IMR-90 (cell line): ENCODE measurements at places on chromosomes 6 and 20. TPM values are rescaled to one million over a fixed set of nuclear protein-coding genes. Genes with fewer than 3 reads are reported as not detected.

Gene SDCBP2
- polyA plus RNA-seq = 1.3 TPM in 2 replicates

Gene SLC32A1
- not detected in 2 replicates for polyA plus RNA-seq

Gene CST4
- polyA plus RNA-seq = not detected in 2 replicates

Gene MATN4
- polyA plus RNA-seq = 0.12 and 0.13 TPM in 2 replicates

Gene TRMT11
- 10.9 and 14.3 TPM in 2 replicates for polyA plus RNA-seq

Gene CALHM5
- polyA plus RNA-seq = 2.8 and 3.3 TPM in 2 replicates

Gene BPIFB1
- polyA plus RNA-seq = not detected in 2 replicates

Gene OR2J1
- polyA plus RNA-seq = not detected in 2 replicates

Gene SNAP91
- polyA plus RNA-seq = not detected in 2 replicates

Gene TRIM10
- polyA plus RNA-seq = not detected in 2 replicates

Gene SPATA25
- 0.36 and 1.0 TPM in 2 replicates for polyA plus RNA-seq

Gene F13A1
- polyA plus RNA-seq = not detected in 2 replicates

Gene TNNC2
- 0.46 and 0.53 TPM in 2 replicates for polyA plus RNA-seq

Gene SALL4
- 0.03 TPM in 1 of 2 replicates, not detected in the other for polyA plus RNA-seq

Gene TPBG
- 71.7 and 75.6 TPM in 2 replicates for polyA plus RNA-seq

Gene CLPSL1
- not detected in 2 replicates for polyA plus RNA-seq

Gene RIMS1
- polyA plus RNA-seq = 0.44 and 0.46 TPM in 2 replicates

Gene CDH4
- 3.5 and 3.7 TPM in 2 replicates for polyA plus RNA-seq

Gene ENPP5
- not detected in 2 replicates for polyA plus RNA-seq

Gene ZSWIM1
- 4.2 and 4.6 TPM in 2 replicates for polyA plus RNA-seq

Gene LST1
- not detected in 2 replicates for polyA plus RNA-seq

Gene ADGB
- not detected in 2 replicates for polyA plus RNA-seq

Gene SRMS
- polyA plus RNA-seq = not detected in 2 replicates

Gene C6orf58
- polyA plus RNA-seq = 0.09 TPM in 1 of 2 replicates, not detected in the other

Gene SSR1
- 110 and 115 TPM in 2 replicates for polyA plus RNA-seq

Gene PKIB
- polyA plus RNA-seq = 5.6 and 6.3 TPM in 2 replicates

Gene SEMG1
- not detected in 2 replicates for polyA plus RNA-seq

Gene FOXC1
- polyA plus RNA-seq = 4.0 and 4.7 TPM in 2 replicates

Gene TULP4
- polyA plus RNA-seq = 7.3 and 8.1 TPM in 2 replicates

Gene SAMD3
- polyA plus RNA-seq = 3.6 and 3.9 TPM in 2 replicates

Gene SUMO4
- polyA plus RNA-seq = not detected in 2 replicates

Gene HMGA1
- 589 and 652 TPM in 2 replicates for polyA plus RNA-seq

Gene SEL1L2
- polyA plus RNA-seq = not detected in 2 replicates

Gene FAM162B
- polyA plus RNA-seq = 2.9 and 4.0 TPM in 2 replicates

Gene PRRT1
- 0.87 and 0.99 TPM in 2 replicates for polyA plus RNA-seq

Gene COQ3
- polyA plus RNA-seq = 7.1 and 8.9 TPM in 2 replicates

Gene FOXQ1
- polyA plus RNA-seq = 0.09 TPM in 1 of 2 replicates, not detected in the other

Gene BTN1A1
- not detected in 2 replicates for polyA plus RNA-seq

Gene GTF2H4
- 29.5 and 30.8 TPM in 2 replicates for polyA plus RNA-seq

Gene BCLAF1
- 33.4 and 34.0 TPM in 2 replicates for polyA plus RNA-seq

Gene SLC16A10
- polyA plus RNA-seq = not detected in 2 replicates

Gene VTA1
- polyA plus RNA-seq = 60.3 and 60.9 TPM in 2 replicates

Gene RBPJL
- polyA plus RNA-seq = not detected in 2 replicates

Gene DEFB115
- polyA plus RNA-seq = not detected in 2 replicates

Gene ZC3H12D
- polyA plus RNA-seq = 0.07 and 0.12 TPM in 2 replicates

Gene ZNF831
- polyA plus RNA-seq = not detected in 2 replicates

Gene OPN5
- not detected in 2 replicates for polyA plus RNA-seq

Gene SRSF3
- polyA plus RNA-seq = 297 and 394 TPM in 2 replicates

Gene CLIC5
- not detected in 2 replicates for polyA plus RNA-seq

Gene NFYA
- polyA plus RNA-seq = 10.9 and 12.3 TPM in 2 replicates

Gene BPIFB4
- polyA plus RNA-seq = not detected in 2 replicates

Gene KCNG1
- 51.4 and 54.6 TPM in 2 replicates for polyA plus RNA-seq

Gene SLA2
- 0.03 TPM in 1 of 2 replicates, not detected in the other for polyA plus RNA-seq

Gene GRIK2
- 5.6 and 8.2 TPM in 2 replicates for polyA plus RNA-seq

Gene RNF146
- 26.6 and 32.2 TPM in 2 replicates for polyA plus RNA-seq

Gene UST
- polyA plus RNA-seq = 6.6 and 7.7 TPM in 2 replicates

Gene HIVEP2
- polyA plus RNA-seq = 4.2 and 4.3 TPM in 2 replicates

Gene GPX5
- not detected in 2 replicates for polyA plus RNA-seq
